Neural progenitor cell (in vitro differentiated cells): ENCODE measurements at places on chromosomes 7 and 10. TPM values are rescaled to one million over a fixed set of nuclear protein-coding genes. Genes with fewer than 3 reads are reported as not detected.
A peak's percentile ranks its signal among the peaks of the same experiment; 100 is the strongest.

- no peak for DNase-seq
Measured at GRCh38 chr10:126042906-126043305, 146.5 kb downstream of the FANK1 start.

GRCh38 chr10:84214046-84214572, 11.2 kb downstream of the LRIT2 start:
- DNase-seq: no peak

GRCh38 chr7:152947686-152948085, 188.1 kb downstream of the ACTR3B start:
- DNase-seq: no peak

DNA sequence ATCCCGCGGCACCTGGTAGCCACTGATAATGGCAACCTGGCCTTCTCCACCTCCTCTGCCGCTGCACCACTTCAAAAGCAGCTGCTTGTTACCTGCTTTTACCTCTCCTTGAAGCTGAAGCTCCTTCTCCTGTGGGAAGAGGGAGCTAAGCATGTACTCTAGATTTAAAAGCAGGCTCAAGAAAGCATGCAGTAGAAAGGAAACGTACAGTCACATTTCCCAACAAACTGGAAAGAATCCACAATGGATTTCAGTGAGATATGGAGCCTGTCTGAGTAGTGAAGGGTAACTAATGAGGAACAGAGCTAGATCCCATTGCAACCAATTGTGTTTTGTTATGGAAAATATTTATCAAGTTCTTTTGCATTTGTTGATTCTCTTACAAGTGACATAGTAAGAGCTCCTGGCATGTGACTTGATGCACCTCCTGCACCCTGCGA, 457.4 kb upstream of the GALNT17 start:
- no peak for DNase-seq

- no peak for DNase-seq
Measured at GRCh38 chr7:144036302-144036885, 12.4 kb upstream of the OR2A5 start.

ZNF239 gene
- 7.1 and 16.9 TPM in 2 replicates for total RNA-seq

DNA sequence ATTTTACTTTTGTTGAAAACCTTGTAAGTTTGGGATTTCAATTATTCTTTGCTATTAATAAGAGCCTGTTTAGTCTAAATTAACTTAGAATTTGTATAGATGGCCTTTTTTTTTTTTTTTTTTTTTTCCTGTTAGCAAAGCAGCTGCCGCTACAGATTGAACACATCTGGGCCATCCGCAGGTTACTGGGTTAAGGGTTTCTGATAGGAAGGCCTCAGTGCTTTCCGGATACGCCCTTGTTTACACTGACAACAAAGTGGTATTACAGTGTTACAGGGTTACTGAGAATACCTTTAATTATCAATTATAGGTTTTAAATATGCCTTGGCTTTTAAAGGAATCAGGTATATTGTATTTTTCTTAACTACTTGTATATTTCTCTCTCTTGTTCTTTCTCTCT, 76.8 kb downstream of the PTN start:
- DNase-seq: no peak

CPVL gene
- 40.5 and 56.6 TPM in 2 replicates for total RNA-seq

GRCh38 chr7:30422922-30423321, 55.7 kb downstream of the NOD1 start:
- DNase-seq: no peak

DNA sequence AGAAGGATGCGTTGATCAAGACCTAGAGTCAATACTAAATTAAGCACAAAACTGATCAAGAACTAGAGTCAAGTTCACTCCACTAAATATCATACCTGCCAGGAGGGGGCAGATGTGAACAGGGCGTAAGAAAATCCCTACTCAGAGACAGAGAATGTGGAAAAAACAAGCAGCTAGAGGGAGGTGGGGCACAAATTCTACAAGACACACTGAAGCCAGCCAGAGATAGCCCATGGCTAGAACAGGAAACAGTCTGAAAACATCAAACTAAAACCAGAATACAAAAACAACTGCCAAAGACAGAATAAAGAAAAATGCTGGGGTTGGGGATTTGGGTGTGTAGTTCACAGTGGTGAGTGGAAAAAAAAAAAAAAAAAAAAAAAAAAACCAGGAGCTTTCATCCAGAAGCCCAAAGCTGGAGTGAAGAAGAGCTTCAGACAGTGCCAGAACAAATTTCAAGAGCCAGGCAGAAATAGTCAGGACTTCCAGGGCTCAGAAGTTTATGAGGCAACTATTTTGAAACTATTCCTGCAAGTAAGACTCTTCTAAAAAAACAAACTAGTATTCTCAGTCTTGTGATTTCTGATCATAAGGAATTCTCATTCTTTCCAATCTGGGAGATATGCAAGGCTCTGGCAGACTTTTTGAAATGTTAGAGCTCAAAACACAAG, 118.3 kb downstream of the CCDC71L start:
- peak; percentile 54 for DNase-seq

GRCh38 chr7:105828141-105828540, 48.3 kb downstream of the ATXN7L1 start:
- DNase-seq: no peak

ELFN1 gene
- 2.2 and 13.6 TPM in 2 replicates for total RNA-seq

BHLHA15 gene
- total RNA-seq: 0.69 and 4.8 TPM in 2 replicates

DNA sequence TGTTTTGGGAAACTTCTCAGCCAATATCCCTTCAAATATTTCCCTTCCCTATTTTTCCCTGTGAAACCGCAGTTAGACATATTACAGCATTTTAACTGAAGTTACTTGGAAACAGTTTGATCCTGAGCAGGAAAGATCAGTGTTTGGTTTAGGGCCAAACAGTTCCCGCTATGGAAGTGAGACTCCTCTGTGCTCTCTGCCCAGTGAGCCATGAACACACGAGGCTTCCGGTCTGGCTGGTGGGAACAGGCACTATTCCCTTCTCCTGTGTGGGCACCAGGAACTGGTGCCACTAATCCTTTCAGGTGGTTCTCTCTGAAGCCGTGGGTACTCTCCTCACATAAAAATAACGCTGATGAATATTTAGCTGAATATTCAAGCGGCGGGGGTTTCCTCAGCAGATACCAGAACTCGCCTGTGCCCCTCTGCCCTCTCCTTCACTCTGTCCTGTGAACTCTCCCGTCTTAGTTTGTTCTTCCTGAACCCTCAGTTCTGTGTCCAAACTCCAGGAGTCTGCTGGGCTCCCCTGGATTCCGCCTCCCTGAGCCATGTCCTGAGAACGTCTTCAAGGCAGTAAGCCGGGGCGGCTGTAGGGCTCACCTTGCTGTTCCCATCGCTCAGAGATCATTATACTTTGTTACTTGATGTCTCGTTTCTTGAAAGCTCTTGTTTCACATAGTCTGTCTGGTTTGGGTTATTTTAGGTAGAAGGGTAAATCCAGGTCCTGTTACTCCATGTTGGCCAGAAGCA, 25.7 kb downstream of the FOXL3 start:
- no peak for DNase-seq

GPR146 gene
- total RNA-seq: 0.79 and 3.5 TPM in 2 replicates

- DNase-seq: no peak
Measured at GRCh38 chr7:15457990-15458955, 103.5 kb downstream of the AGMO start.

SP8 gene
- 19.8 and 60.7 TPM in 2 replicates for total RNA-seq

DNA sequence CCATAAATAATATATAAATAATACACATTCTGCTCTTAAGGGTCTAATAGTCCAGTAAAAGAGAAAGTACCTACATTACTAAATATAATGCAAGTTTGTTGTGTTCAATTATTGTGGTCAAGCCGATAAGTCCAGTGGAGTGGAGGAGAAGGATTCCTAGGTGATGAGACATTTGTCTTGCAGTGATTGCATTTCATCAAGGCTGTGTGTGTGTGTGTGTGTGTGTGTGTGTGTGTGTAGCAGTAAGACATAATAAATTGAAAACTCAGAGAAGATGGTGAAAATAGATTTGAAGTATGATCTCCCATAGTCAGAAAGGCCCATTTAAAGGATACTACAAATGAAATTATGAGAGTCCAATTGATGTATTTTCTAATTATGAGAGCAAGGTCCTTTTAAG, 192.5 kb upstream of the SEMA3C start:
- no peak for DNase-seq

- no peak for DNase-seq
Measured at GRCh38 chr10:75788394-75789205, 357.2 kb downstream of the LRMDA start.

DNA sequence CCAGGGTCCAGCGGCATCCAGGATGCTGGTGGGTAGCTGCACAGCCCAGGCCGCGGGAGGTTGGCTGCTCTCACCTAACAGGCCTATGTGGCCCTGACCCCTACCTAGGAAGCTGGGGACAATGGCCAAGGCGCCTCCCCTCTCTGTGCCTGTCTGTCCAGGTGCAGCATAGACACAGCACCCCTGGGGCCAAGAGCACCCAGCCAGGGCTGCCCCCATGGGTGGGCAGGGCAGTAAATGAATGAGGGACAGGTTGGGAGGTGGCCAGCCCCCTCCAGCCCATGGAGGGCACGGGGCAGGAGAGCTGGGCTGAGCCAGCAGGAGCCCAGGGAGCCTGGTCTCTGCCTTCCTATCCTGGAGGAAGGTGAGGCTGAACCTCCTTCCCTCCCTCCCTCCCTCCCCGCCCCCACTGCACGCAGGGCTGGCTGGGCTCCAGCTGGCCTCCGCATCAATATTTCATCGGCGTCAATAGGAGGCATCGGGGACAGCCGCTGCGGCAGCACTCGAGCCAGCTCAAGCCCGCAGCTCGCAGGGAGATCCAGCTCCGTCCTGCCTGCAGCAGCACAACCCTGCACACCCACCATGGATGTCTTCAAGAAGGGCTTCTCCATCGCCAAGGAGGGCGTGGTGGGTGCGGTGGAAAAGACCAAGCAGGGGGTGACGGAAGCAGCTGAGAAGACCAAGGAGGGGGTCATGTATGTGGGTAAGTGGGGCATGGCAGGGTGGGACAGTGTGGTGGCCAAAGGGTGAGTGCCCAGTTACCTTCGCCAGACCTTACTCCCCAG, at the start of gene SNCG:
Gene SNCG, plus strand, starts transcription at position 484 of the 785 bp plus-strand sequence. Its CDS starts 99 bp downstream, at position 583.
- no peak for DNase-seq

GRCh38 chr10:99425204-99425603, 5.2 kb downstream of the GOT1 start:
- no peak for DNase-seq
